Kidney glomerular epithelial cell (primary cell): ENCODE measurements at places on chromosomes 5 and 9.

- peak; percentile 2 for DNase-seq
Observed at GRCh38 chr9:13324988-13325387, 45.5 kb upstream of the MPDZ start.

GRCh38 chr9:113564498-113565237 lies 101.1 kb downstream of the RGS3 start:
- DNase-seq, result peak; percentile 53

DNA sequence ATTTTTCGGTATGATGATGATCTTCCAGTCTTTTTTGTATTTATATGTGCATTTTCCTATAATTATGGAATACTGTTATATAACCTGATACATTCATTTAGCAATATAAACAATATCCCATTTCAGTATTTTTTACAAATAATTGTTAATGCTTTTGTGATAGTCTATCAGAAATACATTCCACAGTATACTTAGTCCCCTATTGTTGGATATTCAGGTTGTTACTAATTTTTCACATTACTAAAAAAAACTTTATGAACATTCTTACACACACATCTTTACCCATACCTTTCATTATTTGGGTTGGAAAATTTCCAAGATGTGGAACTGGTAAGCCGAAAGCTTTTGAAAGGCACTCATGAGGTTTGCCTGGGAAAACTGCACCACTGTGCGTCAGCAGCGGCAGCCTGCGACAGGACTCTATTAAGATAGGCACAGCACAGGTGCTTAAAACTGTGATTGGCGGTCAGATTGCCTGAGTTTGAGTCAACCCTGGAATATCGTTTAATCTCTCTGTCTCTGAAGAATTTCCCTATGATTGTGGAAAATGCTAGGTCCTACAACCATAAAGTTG lies 147.5 kb upstream of the ERCC6L2 start:
- DNase-seq, result no peak

- DNase-seq, result no peak
Observed at GRCh38 chr5:154320224-154321089, 125.3 kb upstream of the SAP30L start.

GRCh38 chr9:89514337-89514736 lies 16.4 kb upstream of the SEMA4D start:
- no peak for DNase-seq

DNA sequence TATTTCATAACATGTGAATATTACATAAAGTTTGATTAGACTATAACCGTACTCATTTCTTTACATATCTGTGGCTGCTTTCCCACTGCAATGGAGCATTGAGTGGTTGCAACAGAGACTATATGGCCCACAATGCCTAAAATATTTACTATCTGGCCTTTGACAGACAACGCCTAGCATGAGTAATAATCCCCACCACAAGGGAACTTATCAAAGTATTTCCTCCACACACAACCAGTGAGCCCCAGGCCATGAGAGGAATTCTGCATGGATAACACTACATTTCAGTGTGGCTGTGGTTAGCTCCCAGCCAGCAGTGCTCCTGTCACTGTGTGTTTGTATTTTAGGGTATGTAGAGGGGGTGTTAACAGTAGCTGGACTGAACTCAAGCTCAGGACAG lies 54.8 kb downstream of the FAM81B start:
- DNase-seq, result peak; percentile 45

DNA sequence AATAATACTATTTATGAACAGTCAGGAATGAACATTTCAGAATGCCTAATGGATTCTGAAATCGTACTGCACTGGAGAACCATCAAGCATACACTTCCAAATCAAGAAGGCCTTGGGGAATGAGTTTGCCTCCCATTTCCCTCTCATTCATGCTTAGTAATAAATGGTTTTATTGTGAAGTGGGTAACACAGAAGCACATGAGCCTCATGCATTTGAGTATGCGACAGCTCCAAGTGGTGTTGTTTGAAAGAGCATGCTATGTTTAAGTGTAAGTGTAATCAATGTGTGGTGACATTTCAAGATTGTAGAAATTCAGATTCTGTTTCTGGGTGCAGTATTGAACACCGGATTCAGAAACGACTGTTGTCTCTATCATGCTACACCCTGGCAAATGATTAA lies 60.0 kb downstream of the SGCD start:
- DNase-seq, result no peak

GRCh38 chr5:53411388-53411787 lies 69.0 kb upstream of the FST start:
- no peak for DNase-seq
